ENCODE measurements at places on chromosomes 7 and 10. TPM values are rescaled to one million over a fixed set of nuclear protein-coding genes. Genes with fewer than 3 reads are reported as not detected.
A peak's percentile ranks its signal among the peaks of the same experiment; 100 is the strongest.

DNA sequence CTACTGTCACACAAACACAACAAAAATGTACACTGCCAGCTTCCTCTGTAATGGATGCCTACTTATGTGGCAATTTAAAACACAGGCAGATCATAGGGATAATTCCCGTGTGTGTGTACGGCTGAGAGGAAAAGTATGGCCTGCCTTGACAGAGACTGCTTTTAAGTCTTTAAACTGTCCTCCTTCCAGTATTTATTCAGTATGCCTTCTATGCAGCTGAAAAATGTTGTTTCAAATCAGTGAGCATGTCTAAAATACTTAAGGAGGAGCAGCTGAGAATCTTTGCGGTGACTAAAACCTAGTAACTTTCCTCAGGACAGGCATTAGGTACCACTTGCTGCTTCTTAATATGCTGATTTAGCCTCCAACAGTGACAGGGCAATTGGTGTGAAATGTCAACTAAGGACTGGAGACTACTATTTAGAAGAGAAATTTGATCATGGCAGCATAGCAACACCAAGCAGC is 126.3 kb downstream of the CACNA2D1 start:
- no peak for DNase-seq

- no peak for DNase-seq
These were observed 2.4 kb upstream of the LDB3 start for GRCh38 chr10:86665868-86666267.

DNA sequence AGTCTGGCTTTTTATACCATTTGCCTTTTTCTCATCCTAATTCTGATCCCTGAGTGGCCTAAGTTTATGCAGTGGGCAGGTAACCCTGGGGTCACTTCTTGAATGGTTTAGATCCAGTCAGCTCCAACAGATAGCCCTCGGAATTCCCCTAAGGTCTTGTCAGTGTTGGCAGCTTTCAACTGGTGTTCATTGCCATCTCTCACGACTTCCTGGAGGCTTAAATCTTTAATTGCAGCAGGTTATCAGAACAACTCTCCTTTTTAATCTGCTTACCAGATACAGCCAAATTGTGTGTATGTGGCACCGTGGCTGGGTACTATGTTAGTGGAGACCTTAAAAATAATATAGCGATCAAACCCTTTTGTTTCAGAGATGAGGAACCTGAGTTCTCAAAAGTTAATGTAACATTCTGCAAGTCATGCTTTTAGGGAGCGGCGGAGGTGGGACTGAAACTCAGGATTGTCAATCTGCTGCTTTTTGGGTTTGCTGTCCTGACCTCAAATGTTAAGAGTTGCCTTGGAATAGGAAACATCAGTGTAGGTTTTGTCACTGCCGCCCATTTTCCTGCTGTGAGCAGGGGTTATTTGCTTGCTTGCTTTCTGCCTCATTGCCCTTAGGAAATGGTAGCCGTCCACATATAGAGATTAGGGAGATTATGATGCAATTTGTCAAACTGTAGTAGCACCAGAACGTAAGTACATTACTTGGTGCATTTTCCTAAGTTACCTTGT is 818 bp downstream of the DLD start:
- peak; percentile 33 for DNase-seq

DNA sequence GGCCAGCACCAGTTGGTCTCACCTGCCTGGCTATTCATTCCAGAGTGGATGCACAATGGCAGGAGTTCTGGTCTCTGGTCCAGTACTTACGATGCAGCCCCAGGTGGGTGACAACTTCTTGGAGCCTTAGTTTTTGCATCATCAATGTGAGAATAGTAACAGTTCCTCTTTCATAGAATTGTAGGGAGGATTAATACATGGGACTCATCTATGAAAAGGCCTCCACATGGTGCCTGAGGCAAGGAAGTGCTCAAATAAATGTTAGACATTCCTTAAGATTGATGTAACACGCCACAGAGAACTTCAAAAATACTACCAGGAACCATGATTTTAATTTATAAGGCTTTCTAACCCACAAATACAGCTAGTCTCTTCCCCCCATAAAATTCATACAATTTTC is 120.1 kb upstream of the CHST15 start:
- no peak for DNase-seq

DNA sequence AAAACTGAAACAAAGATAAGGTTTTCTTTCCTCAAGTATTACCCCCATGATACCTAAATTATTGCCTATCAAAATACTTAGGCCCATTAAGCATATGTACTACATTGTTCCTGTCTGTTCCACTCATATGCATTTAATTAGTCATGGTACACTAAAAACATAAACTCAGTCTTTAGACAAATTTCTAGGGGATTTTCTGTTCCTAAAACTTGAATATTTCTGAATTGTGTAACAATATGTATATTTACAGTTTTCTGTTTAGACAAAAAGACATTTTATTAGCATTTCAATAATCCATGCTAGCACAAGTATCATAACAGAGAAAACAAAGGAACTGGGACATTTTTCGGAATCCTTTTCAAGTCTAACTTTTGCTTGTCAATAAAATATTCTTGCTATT is 234.2 kb downstream of the CRPPA start:
- no peak for DNase-seq

- no peak for DNase-seq
These were observed 18.3 kb upstream of the RHEB start for GRCh38 chr7:151537818-151538561.

- no peak for DNase-seq
These were observed 452 bp upstream of the TMEM140 start for GRCh38 chr7:135147341-135147898.

GRCh38 chr7:130069179-130069977 is 956 bp upstream of the KLHDC10 start:
- DNase-seq, result no peak

GNAT3 gene
- total RNA-seq, result not detected

SLC39A12 gene
- total RNA-seq, result not detected

FAM237B gene
- total RNA-seq, result not detected

Data from activated CD8-positive, alpha-beta T cell treated with anti-CD3 and anti-CD28 coated beads for 36 hours (primary cell).